Esophagus squamous epithelium (tissue), 5 donors: ENCODE measurements at places on chromosomes 2 and 18.

DNA sequence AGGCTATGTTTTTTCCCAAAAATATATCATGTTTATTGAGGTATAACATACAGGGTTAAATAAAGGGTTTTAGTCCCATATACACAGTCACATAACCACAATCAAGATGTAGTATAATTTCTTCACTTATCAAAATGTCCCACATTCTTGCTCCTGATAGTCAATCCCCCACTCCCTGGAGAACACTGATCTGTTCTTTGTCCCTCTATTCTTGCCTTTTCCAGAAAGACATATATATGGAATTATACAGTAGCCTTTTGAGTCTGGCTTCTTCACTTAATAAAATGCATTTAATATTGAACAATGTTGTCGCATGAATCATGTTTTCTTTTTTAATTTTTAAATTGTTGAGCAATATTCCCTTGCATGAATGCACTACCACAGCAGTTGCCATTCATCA is 1059.7 kb downstream of the TSN start:
- no peak for DNase-seq

DNA sequence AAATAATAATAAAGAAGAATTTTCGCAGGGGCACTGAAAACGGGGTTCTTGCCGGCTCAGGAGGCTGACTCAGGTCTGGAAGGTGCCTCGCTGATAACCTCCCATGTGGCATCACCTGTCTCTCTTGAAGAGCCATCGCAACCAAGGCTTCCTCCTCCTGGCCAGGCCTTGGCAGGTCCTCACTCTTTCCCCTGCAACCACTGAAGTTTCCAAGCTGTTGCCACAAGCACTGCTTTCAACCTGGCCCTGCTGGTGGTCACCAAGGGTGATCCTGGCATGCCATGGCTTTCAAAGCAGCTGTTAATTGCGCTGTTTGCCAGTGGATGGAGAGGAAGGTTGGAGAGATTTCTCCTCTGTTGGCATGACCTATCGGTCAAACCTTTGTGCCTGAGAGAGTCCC is 163.6 kb upstream of the COPS8 start:
- DNase-seq: no peak

DNA sequence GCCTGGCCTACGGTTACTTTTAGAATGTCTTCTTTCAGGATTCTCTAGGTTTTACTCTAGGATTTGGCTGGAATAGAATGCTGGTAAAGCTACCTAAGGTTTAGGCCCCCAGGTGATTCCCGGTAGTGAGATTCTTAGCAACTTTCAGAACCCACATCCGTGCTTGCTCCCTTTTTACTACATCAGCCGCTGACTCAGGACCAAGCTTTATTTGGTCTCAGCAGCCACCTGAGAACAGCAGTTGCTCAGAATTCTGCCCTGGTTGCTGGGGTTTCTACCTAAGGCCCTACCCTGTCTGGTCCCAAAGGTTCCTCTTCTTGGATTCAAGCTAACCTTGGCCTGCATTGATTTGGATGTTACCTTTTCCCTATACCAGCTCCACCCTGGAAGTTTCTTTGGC is 36.1 kb upstream of the NDUFV2 start:
- DNase-seq: no peak

DNA sequence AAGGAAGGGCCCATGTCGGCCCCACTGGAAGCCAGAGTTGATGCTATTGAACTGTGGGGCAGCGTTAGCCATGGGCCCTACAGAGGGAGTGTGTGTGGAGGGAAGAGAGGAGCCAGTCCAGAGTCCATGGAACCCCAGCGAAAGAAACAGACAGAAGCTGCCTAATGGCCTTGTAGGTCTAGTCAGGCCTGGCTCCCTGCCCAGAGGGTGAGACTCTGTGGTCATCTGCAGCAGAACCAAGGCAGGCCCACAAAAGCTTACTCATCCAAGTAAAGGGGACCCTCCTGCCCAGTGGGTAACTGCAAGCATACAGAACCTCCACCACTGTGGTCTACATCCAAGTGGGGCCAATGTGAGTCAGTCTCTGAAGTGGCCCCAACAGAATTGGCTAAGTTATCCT is 439.8 kb downstream of the TGIF1 start:
- DNase-seq: no peak

DNA sequence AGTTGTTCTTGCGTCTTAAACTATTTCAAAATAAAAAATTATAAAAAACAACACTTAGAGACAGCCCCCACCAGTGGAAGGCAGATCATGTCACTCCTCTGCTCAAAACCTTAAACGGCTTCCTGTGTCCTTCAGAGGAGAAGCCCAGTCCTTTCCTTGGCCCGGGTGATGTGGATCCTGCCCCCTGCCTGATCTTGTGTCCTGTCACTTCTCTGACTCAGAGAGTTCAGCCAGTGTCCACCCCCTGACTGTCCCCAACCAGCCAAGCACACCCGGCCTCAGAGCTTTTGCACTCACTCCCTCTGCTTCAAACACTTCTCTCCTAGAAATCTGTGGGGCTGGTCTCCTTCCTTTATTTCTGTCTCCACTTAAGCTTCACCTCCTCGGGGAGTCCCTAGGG is 35.4 kb downstream of the TOGARAM2 start:
- DNase-seq: no peak

DNA sequence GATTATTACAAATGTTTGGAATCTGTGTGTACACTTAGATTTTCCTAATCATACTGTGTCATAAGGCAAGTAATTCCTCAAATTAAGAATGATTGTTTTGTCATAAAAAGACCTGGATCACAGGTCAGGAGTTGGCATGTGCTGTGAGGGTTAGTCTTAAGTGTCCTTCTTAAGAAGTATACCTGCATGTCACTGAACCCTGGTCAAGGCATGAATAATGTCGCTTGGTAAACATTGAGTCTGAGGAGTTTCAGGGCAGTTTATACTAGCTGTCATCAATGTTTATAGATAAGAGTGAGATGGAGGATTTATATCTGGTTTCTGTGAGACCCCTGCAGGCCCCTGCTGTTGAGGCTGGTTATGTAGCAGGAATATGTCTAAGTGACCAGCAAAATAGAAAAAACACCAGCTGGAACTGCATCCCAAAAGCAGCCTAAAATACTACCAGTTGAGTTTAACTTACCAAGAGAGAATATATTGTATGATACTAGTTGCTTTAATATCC is 112.0 kb upstream of the NOSTRIN start:
- DNase-seq: no peak

DNA sequence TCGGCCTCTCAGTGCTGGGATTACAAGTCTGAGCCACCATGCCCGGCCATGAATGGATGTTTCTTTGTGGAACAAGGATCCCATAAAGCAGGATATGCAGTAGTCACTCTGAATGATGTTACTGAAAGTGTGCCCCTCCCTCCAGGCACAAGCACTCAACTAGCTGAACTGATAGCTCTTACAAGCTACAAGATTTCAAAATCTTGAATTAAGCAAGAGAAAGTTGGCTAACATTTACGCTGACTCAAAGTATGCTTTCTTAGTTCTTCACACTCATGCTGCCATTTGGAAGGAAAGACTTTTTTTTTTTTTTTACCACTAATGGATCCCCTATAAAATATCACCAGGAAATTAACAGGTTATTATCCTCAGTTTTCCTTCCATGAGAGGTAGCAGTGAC is 549.0 kb upstream of the PKDCC start:
- no peak for DNase-seq

DNA sequence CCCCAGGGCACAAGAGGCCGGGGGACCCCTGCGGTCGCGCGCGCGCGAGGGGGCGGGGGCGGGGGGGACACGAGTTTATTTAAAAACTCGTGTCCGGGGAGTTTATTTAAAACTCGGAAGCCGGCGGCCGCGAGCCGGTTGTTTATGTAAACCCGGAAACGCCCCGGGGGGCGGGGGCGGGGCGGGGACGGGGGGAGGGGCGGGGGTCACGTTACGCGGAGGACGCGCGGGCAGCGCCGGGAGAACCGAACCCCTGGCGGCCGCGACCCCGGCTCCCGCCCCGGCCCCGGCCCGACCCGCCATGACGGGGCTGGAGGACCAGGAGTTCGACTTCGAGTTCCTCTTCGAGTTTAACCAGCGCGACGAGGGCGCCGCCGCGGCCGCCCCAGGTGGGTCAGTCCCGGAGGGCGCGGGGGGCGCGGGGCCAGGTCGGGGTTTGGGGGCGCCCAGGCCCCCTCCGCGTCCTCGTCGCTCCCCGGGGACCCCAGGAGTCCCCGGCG is 4.4 kb downstream of the NFATC1 start:
- DNase-seq: peak; percentile 19

- DNase-seq: no peak
Observed at GRCh38 chr2:212001325-212001724, 537.3 kb downstream of the ERBB4 start.

GRCh38 chr2:106034325-106034724 is 159.8 kb downstream of the UXS1 start:
- DNase-seq: no peak

GRCh38 chr2:233301811-233302210 is 5.8 kb upstream of the SAG start:
- DNase-seq: no peak

GRCh38 chr18:4605212-4605611 is 150.1 kb upstream of the DLGAP1 start:
- DNase-seq: no peak

DNA sequence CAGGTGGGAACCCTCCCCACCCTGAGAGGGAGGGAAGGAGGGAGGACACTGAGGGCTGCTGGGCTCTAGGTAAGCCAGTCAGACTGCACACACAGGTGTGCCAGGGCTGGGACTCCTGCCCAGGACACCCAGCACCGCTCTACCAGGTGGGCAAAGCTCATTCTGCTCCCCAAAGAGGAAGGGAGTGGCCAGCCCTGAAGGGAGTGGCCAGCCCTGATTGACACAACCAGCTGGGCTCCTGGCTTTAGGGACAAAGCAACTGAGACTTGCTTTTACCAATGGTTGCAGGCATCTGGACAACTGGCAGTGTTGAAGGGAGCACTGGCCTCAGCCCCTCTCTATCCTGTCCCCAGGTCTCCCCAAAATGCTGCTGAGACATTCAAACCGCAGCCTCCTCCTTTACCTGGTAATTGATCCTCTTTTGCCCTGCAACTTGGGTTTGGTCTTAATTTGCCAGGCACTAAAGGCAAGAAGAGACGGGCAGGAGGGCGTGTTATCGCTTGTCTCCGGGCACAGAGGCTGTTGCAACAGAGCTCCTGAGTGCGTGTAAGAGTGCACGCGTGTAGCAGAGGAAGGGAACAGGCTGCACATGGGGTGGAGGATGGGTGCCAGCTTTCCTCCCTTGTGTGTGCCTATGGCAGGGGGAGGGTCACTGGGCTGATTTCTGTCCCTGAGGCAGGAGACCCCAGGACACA is 14.5 kb upstream of the FOSL2 start:
- no peak for DNase-seq

DNA sequence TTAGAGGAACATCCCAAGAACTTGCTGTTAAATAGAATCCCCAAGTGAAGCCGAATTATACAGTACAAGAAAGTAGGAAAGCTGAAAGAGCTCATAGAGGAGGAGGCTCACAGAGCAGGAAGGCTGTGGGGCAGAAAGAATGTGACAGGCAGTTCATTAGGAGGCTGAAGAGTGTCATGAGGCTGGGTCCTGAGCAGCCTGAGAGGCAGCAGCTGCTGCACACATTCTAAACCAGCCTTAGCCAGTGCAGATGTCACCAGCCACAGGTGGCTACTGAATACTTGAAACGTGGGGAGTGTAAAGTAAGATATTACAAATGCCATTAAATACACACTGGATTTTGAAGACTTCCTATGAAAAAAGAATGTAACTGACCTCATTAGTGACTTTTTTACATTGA is 490.2 kb upstream of the KLHL29 start:
- DNase-seq: no peak

DNA sequence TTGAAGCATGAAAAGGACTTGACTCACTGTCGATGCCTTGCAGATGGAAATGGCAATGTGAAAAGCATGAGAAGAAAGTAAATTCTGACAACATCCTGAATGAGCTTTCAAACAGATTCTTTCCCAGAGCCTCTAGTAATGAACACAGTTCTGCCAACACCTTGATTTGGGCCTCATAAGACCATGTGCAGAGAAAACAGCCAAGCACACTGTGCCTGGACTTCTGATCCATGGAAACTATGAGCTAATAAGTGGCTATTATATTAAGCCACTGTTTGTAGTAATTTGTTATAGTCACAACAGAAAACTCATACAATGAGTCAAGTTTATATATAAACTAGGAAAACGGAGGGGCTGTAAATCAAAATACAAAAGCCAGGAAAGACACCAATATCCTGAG is 477.3 kb downstream of the MBD2 start:
- DNase-seq: no peak

DNA sequence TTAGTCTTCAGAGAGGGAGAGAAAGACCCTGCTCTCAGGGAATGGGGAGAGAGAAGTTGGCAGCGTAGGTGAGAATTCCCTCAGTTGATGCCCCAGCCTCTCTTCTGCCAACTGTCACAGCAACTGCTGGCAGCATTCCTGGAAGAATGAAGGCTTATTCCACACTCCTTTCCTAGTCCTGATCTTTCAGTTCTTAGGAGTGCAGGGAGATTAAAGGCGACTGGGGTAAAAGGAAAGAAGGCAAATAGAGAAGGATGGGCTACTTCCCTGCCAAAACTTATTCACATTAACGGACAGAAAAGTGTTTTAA is 65.9 kb upstream of the ACAA2 start:
- DNase-seq: no peak

GRCh38 chr2:171742760-171743159 is 55.5 kb downstream of the DYNC1I2 start:
- no peak for DNase-seq

DNA sequence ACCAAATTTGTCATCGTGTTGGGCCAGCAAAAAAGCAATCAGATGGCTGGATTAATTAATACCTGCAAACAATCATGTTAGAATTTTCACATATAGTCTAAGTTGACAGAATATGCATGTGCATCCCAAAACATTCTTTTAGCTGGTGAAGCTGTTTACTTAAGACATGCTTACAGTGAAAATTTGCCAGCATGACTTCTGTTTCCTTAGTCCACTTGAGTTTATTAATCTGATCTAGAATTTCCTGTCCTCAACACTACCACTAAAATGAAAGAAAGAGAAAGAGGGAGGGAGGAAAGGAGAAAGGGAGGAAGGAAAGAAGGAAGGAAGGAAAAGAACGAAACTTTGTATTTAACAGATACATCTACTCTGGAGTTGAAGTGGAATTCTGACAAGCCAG is 2109.9 kb upstream of the PIK3C3 start:
- no peak for DNase-seq
